Lung (tissue), 17 donors: ENCODE measurements at places on chromosomes 2 and 18. TPM values are rescaled to one million over a fixed set of nuclear protein-coding genes. Genes with fewer than 3 reads are reported as not detected.
A peak's percentile ranks its signal among the peaks of the same experiment; 100 is the strongest.

Gene ABCG5
- 0.09 TPM for total RNA-seq

Gene TDRD15
- not detected for total RNA-seq

DNA sequence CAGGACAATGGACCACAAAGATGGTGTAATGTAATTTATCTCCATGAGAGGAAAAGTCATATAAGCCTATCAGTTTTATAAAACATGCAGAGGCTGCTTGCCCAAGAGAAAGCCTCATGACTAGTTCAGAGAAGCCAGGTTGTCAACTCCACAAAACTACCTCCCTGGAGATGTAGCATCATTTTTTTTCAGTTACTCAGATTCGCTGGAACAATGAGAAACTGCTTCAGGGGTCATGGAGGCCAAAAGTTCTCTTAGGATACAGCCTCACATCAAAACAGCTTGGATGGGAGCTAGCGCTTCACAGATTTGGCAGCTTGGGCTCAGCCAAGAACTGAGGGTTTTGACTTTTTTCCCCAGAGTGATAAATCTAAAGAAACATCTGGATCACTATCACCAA is 263.5 kb downstream of the INSIG2 start:
- H3K4me1 ChIP-seq, result no peaks in the 10 kb centered on the region
- no peak for DNase-seq
- no peak overlapping the region for H3K27ac ChIP-seq
- H3K27me3 ChIP-seq, result no peaks in the 10 kb centered on the region

Gene TEKT4
- 7.7 TPM for total RNA-seq

DNA sequence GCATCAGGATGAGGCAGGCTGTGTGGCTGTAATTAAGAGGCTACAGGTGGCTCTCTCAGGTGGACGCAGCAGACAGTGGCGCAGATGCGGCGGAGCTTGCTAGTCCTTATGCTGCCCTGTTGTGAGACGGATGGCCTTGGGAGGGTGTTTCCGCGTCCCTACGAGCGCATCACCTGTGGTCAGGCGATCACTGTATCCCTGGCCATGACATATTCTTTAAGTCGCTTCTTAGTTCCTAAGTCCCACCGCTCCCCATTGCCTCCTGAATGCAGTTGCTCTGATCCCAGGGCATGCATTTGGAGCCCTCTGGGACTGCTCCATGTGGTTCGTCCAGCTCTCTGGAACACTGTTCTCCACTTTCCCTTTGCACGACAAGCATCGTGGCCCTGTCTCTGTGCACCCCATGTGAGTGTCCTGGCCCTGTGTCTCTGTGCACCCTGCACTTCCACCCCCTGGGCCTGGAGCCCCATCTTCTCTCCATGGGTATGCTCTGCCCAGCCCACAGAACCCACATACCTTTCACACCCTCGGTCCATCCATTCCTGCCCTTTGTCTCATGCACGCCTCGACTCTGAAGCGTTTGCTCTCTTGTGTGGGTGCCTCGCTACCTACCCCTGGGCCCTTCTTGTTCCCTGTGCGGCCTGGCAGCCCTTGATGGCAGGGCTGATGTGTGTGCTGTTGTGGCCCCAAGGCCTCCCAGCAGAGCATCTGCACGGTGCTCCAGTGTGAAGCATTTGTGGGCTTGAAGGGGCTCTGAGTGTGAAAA is 74.4 kb downstream of the SH3RF3 start:
- H3K27ac ChIP-seq, result no peak overlapping the region
- H3K27me3 ChIP-seq, result no peaks in the 10 kb centered on the region
- H3K4me1 ChIP-seq, result no peaks in the 10 kb centered on the region
- H3K36me3 ChIP-seq, result no peaks in the 10 kb centered on the region
- H3K4me3 ChIP-seq, result no peak overlapping the region
- DNase-seq, result no peak

- no peaks in the 10 kb centered on the region for H3K27me3 ChIP-seq
- DNase-seq, result no peak
- H3K4me1 ChIP-seq, result no peaks in the 10 kb centered on the region
- H3K36me3 ChIP-seq, result no peaks in the 10 kb centered on the region
Observed at GRCh38 chr2:34121076-34121475, 522.0 kb upstream of the FAM98A start.

Gene CIDEA
- 1.2 TPM for total RNA-seq

Gene GREB1
- 3.3 TPM for total RNA-seq

Gene GLI2
- total RNA-seq, result 9.2 TPM

- peak overlapping the region; percentile 73 for H3K27ac ChIP-seq
- no peak for DNase-seq
- no peak overlapping the region for H3K4me3 ChIP-seq
- no peaks in the 10 kb centered on the region for H3K4me1 ChIP-seq
- no peaks in the 10 kb centered on the region for H3K36me3 ChIP-seq
Observed at GRCh38 chr2:231342061-231342711, 53.3 kb upstream of the B3GNT7 start.

DNA sequence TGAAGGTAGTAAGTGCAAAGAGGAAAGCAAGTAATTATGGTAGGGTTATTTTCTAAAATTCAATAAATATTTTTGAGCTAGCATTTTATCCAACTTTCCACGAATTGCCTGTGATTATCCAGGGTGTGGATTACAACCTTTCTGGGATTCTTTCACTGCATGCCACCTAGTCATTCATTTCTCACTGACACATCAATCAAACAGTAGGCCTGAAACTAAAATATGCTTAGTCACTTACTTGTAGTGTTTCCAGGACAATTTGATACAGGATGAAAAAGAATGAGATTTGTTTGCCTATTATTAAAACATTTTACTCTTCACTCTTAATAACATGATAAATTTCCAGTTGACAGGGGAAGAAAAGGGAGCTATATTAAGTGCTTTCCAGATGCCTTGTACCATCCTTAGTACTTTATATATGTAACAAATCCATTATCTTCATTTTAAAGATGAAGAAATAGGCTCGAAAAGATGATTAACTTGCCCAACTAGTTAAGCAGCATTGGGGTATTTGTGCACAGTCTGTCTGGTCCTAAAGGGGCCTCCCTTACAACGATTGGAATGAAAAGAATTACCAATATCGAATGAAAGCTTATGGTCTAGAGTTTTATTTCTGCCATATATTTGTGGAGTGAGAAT is 70.4 kb downstream of the KCTD1 start:
- no peak for DNase-seq
- peaks cover 2% of the 10 kb centered on the region for H3K36me3 ChIP-seq
- H3K4me1 ChIP-seq, result no peaks in the 10 kb centered on the region
- H3K27me3 ChIP-seq, result no peaks in the 10 kb centered on the region

DNA sequence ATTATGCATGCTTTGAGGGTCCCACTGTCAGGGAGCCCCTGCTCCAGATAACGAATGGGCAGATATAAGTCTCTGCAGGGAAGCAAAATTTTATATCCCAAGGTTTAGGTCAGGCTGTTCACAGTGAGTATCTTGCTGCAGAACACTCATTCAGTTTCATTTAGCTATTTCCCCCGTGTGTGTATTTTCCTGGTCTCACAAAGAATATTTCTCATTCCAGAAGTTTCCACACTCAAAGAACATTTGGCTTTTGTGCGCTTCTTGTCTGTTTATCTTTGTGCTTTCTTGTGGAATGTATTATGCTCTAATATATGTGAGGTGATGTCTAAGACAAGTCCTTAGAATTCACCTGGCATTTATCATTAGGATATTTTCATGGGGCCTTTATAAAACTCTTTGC is 140.4 kb upstream of the MMADHC start:
- no peak overlapping the region for H3K4me3 ChIP-seq
- no peak overlapping the region for H3K27ac ChIP-seq
- no peaks in the 10 kb centered on the region for H3K27me3 ChIP-seq

DNA sequence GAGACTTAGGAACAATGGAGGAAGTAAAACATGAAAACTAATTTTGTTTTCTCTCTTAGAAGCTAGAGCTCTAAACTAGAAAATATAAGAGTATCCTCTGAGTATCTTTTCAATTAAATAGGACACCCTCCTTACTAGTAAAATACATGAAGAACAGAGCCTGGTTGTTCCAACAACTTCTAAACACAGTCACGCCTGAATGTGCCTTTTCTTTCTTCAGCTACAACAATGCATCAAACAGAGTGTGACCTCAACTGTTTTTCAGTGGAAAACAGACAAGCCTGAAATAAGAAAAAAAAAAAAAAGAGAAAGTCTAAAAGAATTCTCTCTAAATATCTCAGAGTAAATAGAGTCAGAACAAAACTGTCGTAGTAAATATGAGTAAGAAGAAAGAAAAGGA is 928.8 kb downstream of the CNTNAP5 start:
- no peak for DNase-seq
- no peak overlapping the region for H3K27ac ChIP-seq
- no peak overlapping the region for H3K4me3 ChIP-seq
- H3K27me3 ChIP-seq, result no peaks in the 10 kb centered on the region
- H3K36me3 ChIP-seq, result no peaks in the 10 kb centered on the region

DNA sequence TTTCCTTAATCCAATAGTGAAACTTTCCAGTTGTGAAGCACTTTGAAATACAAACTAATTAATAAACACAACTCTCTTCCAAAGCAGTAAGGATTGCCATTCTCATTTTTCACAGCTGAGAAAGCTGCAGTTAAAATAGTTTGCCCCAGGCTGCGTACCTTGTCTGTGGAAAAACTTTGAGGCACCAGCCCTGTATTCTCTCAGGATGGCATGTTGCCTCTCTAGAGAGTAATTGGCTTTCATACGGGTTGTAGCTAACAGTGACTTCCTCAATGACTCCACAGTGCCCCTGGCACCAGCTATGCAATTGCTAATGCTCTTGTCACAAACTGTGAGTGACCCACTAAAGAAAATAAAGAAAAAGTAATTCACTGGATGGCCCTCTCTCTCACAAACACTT is 345.7 kb downstream of the MTX2 start:
- no peak for DNase-seq
- no peak overlapping the region for H3K4me3 ChIP-seq
- no peak overlapping the region for H3K27ac ChIP-seq
- no peaks in the 10 kb centered on the region for H3K36me3 ChIP-seq
- no peaks in the 10 kb centered on the region for H3K27me3 ChIP-seq
- peaks cover 6% of the 10 kb centered on the region for H3K4me1 ChIP-seq

GRCh38 chr2:109438773-109439389 is 174.9 kb downstream of the SEPTIN10 start:
- H3K27me3 ChIP-seq, result no peaks in the 10 kb centered on the region
- DNase-seq, result no peak
- peak overlapping the region; percentile 49 for H3K27ac ChIP-seq

DNA sequence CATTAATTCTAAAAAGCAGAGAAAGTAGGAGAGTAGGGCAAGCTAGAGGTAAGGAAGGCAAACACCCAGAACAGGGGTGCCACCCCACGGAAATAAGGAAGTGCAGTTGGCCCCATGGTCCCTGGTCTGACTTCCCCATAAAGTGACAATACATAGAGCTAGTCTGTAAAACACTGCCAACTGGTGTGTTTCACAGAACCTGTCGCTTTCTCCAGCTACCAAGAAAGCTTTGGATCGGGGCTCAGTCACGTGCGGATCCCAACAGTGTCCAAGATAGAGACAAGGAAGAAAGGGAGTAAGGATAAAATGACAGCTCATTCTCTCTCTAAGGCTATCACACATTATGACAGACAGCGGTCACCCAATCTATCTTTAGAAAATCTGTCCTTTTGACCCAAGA is 36.4 kb downstream of the TBC1D8 start:
- no peak overlapping the region for H3K4me3 ChIP-seq
- H3K4me1 ChIP-seq, result peaks cover 29% of the 10 kb centered on the region
- no peaks in the 10 kb centered on the region for H3K27me3 ChIP-seq
- H3K27ac ChIP-seq, result peak overlapping the region; percentile 98
- H3K36me3 ChIP-seq, result no peaks in the 10 kb centered on the region
- DNase-seq, result no peak

DNA sequence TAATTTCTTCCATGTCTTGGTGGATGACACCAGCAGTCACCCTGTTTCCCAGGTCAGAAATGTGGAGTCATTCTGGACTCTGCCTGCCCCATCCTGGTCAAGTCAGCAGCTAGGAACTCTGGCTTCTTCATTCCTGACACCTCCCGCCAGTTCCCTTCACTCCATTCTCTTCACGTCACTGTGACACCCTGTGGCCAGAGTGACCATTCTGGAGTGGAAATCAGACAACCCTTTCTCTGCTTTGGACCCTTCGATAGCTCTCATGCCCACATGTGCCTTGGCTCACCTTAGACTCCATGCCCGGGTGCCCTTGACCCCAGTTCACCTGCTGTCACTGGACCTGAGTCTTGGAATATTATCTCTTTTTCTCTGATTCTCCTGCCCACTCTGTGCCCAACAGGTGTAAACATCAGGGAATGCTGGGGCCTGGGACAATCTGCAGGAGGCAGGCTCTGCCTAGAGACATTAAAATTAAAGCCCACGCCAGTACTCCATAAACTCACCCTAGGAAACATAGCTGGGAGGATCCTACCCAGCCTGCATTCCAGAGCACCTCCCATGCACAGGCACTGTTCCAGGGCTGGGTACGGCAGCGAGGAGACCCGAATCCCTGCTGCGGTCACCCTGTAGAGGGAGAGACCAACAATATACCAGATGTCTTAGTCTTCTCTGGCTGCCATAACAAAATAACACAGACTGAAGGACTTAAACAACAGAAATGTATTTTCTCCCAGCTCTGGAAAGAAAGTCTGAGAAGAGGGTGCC is 41.1 kb upstream of the FAHD2A start:
- H3K36me3 ChIP-seq, result no peaks in the 10 kb centered on the region
- no peak overlapping the region for H3K4me3 ChIP-seq
- H3K4me1 ChIP-seq, result no peaks in the 10 kb centered on the region
- no peak overlapping the region for H3K27ac ChIP-seq
- DNase-seq, result no peak

DNA sequence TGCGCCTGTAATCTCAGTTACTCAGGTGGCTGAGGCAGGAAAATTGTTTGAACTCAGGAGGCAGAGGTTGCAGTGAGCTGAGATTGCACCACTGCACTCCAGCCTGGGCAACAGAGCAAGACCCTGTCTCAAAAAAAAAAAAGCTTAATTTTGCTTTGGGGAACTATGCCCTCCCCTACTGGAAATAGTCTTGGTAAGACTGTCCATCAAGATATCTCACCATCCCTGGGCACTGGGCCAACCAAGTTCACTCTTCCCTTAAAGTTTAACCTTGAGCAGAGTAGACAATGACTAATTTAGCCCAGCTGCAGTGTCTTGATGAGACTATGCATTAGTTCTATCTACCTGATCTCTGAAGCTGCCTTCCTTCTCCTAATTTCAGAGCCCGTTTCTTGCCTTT is 44.7 kb downstream of the ASXL2 start:
- H3K4me3 ChIP-seq, result no peak overlapping the region
- peaks cover 6% of the 10 kb centered on the region for H3K36me3 ChIP-seq
- H3K4me1 ChIP-seq, result peaks cover 2% of the 10 kb centered on the region
- no peak for DNase-seq

GRCh38 chr2:75592030-75592429 is 31.3 kb upstream of the EVA1A start:
- DNase-seq, result no peak
- no peaks in the 10 kb centered on the region for H3K4me1 ChIP-seq
- no peaks in the 10 kb centered on the region for H3K27me3 ChIP-seq

Gene CRYGC
- not detected for total RNA-seq

Gene POTEJ
- total RNA-seq, result 1.8 TPM
